ENCODE measurements at places on chromosomes 12 and 14. TPM values are rescaled to one million over a fixed set of nuclear protein-coding genes. Genes with fewer than 3 reads are reported as not detected.

- no peak for DNase-seq
These were observed 65.1 kb upstream of the GPATCH2L start for GRCh38 chr14:76086636-76087035.

- no peak for DNase-seq
These were observed 29.4 kb upstream of the OXA1L start for GRCh38 chr14:22737052-22737451.

- no peak for DNase-seq
These were observed 401.4 kb downstream of the ZFP36L1 start for GRCh38 chr14:68391311-68392014.

DNA sequence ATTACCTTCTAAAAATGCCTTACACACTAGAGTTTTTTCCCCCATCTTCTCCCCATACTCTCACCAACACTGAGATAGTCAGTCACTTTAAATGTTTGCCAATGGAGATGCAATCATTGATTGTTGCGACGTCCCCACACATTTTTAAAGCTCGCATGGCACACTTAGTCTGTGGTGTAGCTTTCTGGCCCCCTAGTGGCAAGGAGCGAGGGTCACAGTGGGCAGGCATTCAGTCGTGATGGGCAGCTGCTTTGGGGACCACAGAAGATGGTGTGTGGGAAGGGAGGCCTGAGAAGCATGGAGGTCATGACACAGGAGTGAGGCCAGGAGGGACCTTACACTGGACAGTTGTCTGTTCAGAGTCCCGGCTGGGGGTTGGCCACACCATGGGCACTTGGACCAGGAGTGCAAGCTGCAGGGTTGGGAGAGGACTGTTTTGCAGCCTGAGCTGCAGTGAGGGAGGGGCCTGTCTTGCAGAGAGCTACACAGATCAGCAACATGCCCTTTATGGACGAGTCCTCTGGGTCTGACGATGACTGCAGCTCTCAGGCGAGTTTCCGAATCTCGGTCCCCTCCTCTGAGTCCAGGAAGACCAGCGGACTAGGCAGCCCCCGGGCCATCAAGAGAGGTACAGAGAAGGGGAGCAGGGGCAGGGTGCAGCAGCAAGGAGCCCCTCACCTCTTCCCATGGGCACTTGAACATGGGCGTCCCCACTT lies 28.6 kb downstream of the PIGH start:
- no peak for DNase-seq

The FLRT2 gene
- total RNA-seq, result 194 TPM

The TGM1 gene
- total RNA-seq, result 1.2 TPM

The PROX2 gene
- total RNA-seq, result not detected

The DCN gene
- total RNA-seq, result 3,503 TPM

The GALNT6 gene
- 1.1 TPM for total RNA-seq

The CISTR gene
- total RNA-seq, result not detected
